Nucleus accumbens (tissue), 56 donors: ENCODE measurements at places on chromosomes 7 and 10.

GRCh38 chr10:100717166-100717565, 28.2 kb upstream of the PAX2 start:
- no peak for DNase-seq

GRCh38 chr7:45500257-45500656, 73.9 kb upstream of the ADCY1 start:
- no peak for DNase-seq

DNA sequence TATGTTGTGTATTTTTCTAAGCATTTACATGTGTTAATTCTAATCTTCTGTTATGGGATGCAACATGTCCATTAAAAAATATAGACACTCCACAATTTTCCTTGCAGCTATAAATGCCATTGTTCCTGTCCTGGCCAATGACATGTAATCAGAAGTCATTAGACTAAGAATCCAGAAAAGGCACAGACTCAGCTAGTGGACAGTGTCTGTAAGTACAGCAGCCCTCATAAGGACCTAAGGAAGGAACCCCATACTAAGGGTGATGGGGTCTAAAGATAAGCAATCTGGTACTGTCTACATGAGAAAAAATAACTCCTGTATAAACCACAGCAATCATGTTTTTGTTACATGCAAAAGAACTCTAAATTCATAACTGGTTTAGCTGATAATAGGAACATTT, 115.9 kb downstream of the GPR85 start:
- DNase-seq = no peak

DNA sequence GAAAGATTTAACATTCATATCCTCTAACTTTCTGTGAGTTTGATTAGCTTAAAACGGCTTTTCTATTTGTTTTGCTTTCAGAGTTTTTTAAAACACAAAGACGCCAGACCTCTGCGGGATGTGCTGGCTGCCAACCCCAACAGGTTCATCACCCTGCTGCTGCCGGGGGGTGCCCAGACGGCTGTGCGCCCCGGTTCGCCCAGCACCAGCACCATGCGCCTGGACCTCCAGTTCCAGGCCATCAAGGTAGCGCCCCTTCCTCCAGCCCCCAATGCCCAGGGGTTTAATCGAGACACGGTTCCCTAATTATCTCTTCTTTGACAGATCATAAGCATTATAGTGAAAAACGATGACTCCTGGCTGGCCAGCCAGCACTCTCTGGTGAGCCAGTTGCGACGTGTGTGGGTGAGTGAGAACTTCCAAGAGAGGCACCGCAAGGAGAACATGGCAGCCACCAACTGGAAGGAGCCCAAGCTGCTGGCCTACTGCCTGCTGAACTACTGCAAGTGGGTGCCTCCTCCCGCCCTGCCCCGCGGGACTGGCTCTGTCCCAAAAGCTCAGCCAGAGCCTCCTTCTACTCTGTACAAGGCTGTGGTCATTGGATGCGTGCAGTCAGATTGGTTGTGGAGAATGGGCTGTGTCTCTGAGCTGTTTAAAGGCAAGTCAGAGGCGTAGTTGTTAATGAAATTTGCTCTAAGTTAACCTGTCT, 71.2 kb downstream of the TRRAP start:
- no peak for DNase-seq

DNA sequence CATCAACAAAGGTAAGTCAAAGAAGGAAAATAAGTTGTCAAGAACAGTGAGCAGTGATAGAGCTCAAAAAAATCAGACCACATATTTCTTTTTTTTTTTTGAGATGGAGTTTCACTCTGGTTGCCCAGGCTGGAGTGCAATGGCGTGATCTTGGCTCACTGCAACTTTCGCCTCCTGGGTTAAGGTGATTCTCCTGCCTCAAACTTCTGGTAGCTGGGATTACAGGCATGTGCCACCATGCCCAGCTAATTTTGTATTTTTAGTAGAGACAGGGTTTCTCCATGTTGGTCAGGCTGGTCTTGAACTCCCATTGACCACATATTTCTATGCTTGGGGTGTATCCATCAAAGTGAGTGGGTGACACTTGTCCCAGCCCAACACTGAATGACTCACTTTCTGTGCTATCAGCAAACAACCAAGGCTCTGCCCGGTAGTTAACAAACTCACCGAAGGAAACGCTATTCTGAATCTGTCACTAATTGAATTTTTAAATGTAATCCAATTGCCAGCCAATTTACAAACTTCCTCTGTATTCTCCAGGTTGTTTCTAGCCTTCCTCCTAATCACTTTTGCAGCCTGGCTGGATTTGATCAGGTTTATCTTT, 19.6 kb upstream of the SMNDC1 start:
- DNase-seq = no peak

DNA sequence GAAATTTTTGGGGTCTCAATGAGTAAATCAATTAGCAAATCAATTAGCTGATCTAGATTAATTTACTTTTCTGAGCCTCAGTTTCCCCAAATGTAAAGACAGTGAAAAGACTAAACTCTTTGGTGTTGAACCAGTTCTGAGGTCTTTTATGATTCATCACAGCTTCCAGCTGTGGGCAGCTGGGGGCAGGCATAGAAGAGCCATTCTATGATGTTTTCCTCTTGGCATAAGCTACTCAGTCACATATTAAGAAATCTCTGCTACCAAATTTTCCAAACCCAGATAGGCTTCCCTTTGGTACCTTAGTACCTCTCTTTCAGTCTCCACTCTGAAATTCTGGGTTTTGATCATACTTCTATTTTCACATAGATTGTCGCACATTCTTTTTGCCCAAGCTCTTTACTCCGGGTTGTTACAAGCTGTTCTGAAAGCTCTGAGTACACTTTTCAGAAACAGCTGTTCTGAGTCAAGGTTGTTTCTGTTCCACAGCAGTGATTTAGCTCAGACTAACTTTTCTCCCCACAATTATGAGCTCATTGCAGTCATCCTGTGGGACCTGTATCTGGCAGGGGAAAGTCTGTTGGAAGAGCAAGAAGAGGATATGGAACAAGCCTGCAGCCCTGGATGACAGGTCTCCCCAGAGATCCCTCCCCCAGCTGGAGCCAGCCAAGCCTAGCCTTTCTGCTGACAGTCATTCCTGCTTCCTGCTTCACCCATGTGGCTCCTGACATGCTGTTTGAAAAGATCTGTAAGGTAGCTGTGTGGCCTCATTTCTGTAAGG, 599.6 kb upstream of the GHITM start:
- DNase-seq = no peak

DNA sequence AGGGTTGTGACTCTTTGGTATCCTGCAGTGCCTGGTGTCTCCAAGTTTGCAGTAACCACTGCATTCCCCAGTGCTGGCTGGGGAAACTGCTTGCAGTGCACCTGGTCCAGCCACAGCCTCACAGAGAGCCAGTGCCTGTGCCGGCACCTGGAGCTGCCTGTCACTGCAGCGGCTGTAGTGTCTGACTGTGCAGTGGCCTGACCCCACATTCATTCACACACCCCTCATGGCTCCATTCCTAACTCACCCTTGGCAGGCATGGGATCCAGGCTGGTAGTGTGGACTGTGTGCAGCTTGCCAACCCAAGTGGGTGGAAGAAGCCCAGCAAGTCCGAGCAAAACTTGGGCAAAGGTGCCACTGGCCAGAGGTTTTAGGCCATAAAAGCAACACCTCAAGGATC, 3.7 kb upstream of the CYP3A43 start:
- DNase-seq = no peak

DNA sequence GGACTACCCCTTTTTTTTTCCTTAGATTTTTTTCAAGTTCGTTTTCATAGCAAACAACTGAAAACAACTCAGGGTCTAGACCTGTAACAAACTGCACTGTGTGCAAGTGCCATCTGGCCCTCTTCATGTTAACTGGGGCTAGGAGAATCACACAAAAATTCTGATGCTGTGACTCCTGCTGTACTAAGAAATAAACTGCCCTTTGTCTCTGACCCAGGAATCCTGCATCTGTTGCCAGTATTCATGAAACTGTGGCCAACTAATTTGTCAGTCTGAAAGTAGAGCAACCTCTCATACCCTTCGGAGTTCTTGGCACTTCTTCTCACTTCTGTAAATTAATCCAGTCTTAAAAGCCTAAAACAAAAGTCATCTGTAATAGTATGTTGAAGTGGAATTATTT, 218.4 kb upstream of the PCDH15 start:
- DNase-seq = no peak

DNA sequence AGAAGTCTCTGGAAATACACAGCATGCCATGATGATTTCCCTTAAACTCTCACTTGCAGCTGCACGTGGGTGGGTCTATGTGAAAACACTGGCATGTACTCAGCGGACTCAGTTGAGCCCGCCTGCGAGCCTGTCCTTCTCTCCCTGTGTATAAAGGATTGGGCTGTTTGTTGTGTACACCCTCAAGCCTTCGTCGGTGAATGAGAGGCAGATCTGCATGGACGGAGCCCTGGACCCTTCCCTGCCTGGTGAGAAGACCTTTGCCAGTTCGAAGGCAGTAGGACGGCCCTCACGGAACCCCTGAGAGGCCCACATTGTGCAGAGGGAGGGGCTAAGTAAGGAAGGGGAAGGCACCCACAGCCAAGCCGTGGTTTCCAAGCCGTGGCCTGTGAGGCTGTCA, 121.2 kb downstream of the WDFY4 start:
- no peak for DNase-seq

GRCh38 chr7:42154173-42154572, 82.8 kb downstream of the GLI3 start:
- DNase-seq = no peak

DNA sequence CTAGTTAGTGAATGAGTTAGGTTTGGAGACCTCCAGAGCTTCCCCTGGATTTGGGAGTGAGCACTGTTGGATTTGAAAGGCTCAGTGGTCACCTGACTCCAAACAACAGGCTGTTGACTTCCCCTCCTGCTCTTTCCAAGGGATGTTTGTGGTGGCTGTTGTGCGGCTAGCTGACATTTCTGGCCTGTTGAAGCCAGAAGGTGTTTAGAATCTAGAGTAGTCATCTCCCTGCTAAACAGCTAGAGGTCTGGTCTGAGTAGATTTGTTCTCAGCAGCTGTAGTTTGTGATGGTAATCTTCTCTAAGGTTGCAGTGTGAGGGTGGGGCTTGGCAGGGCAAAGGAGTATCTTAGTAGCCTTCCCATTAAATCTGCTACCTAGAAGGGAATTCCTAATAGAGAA, 30.1 kb downstream of the BPGM start:
- no peak for DNase-seq

- no peak for DNase-seq
These were observed 83.8 kb downstream of the SPAG6 start for GRCh38 chr10:22429146-22429545.

DNA sequence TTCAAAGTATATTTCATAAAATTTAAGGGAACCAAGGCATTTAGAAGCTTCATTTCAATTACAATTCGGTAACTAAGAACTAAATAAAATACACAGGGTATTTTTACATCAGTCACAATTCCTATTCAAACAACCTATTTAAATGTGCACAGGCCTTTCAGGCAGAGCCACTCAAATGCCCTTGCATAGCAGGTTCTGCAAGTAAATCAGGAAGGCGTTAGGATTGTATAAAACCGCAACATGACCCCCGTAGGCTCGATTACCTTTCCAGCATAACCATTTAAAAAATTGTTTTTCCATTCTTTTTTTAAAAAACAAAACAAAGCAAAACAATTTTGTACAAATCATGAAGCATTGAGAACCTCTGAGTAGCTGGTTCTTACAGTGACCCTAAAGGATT, 289.9 kb upstream of the SP8 start:
- DNase-seq = no peak

- no peak for DNase-seq
These were observed 5.1 kb downstream of the NME8 start for GRCh38 chr7:37853468-37853867.

GRCh38 chr10:2936816-2937215, 130.5 kb upstream of the PFKP start:
- no peak for DNase-seq

DNA sequence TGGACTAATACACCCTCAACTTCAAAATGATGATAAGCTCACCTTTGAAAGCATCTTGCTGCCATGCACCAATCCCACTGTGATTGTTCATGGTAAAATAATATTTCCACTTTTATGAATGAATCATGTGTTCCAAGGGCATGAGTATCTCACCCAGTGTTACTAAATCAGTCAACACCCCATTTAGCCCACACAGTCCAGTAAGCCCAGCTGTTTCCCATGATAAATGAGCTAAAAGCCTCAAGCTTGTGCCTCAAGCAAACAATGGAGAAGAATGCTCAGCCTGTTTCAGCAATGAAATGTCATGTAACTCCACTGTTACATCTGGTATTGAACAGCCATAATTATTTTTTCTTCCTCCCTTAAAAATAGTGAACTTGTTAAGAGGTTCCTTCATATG, 442.5 kb downstream of the XPNPEP1 start:
- no peak for DNase-seq

DNA sequence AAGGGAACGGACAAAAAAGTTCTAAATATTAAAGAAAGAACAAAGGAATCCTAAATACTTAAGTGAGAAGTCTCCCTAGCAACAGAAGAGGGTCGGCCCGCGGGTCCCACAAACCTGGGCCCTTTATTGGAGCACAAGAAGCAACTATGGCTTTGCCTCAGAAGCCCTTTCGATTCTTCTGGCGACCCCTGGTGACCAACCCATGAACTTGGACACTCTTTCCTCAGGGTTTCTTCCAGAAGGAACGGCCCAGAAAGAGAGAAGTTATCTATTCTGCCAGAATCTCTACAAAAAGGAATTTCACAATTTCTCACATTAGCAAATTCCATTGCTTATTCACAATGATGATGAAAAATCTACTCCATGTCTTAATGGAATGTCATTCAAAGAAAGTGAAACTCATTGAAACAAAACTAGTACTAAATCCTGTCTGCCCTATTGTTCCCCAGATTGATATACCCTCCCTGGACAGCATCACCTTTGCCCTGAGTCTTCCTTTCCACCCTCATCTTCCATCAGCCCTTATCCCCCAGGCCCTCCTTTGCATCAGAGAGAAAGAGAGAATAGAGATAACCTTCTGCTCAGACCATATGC, 43.7 kb downstream of the CPVL start:
- DNase-seq = peak; percentile 44

DNA sequence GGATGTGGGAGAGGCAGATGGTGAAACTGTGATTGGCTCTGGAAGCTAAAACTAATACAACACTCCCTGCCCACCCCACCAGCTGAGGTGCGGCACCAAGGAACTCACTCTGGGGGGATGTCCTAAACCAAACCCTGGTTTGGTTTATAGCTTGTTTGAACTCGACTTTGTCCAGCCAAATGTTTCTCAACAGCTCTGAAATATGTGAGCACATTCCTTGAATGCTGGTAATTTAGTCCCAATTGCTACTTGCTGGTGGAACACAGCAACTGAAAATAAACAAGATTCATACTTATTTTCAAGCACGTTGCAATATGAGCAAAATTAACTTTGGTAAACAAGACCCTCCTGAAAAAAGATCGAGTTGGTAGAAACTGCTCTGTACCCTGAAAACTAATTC, 39.7 kb upstream of the CARD11 start:
- no peak for DNase-seq

DNA sequence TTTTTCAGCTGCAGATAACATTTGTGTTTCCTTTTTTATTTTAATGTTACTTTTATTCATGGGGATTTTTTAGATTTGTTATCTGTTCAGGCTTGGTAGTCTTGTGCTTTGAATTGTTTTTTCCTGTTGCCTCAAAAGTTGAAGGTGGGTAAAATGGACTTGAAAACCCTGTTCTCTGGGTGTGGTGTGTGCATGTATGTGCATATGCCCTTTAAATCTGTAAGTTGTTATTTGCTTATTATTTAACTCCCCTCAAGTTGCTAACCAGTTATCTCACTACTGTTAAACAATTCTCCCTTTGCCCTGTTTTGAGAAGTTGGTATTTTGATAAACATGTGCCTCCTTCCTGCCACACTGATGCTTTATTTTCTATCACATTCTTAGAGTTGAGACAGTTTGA, 30.6 kb downstream of the TSPAN14 start:
- no peak for DNase-seq
